ENCODE measurements at places on chromosomes 2 and 18.

DNA sequence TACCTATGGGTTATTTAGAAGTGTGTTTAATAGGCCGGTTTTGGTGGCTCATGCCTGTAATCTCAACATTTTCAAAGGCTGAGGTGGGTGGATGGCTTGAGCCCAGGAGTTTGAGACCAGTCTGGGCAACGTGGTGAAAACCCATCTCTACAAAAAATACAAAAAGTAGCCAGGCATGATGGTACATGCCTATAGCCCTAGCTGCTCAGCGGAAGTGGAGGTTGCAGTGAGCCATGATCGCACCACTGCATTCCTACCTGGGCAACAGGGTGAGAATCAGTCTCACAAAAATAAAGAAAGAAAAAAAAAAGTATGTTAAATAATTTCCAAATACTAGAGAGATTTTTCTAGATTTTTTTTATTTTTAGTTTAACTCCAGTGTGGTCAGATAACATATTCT is 316.0 kb downstream of the KIAA1328 start:
- no peak for DNase-seq

DNA sequence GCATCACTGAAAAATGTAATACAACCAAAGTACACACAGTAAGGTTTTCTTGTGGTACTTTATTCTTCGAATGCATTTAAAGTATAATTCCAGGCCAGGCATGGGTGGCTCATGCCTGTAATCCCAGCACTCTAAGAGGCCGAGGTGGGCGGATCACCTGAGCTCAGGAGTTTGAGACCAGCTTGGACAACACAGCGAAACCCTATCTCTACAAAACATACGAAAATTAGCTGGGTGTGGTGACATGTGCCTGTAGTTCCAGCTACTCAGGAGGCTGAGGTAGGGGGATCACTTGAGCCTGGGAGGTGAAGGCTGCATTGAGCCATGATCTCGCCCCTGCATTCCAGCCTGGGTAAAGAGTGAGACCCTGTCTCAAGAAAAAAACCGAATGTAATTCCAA is 3.9 kb upstream of the TTC39C start:
- no peak for DNase-seq

GRCh38 chr2:107469437-107469995 is 357.2 kb upstream of the RGPD4 start:
- DNase-seq, result no peak

DNA sequence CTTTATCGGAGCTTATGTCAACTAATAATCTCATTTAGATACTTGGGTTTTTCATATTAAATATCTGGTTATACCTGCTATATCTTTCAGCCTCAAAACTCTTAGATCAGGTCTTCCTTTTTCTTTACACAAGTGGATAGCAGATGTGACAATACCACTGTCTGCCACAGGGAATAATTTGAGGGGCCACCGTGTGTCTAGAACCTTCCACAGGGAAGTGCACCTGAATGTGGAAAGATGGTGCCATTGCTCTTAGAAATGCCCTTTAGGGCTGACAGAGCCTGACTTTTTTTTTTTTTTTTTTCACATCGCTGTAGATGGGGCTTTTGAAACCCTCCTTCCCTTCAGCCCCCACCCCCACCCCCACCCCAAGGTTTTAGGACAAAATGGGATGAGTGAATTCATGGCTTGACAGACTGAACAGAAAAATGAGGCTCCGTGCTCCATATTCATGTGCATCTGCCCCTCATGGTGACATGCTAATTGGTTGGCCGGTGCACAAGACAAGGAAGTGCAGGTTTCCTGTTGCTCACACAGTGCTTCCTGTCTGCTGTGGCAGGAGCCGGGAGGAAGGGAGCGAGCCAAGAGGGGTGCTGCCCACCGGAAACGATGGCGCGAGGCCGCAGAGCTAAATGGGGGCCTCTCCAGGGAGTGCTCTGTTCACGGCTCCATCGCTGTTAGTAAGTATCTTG is 246.0 kb downstream of the LDLRAD4 start:
- no peak for DNase-seq

DNA sequence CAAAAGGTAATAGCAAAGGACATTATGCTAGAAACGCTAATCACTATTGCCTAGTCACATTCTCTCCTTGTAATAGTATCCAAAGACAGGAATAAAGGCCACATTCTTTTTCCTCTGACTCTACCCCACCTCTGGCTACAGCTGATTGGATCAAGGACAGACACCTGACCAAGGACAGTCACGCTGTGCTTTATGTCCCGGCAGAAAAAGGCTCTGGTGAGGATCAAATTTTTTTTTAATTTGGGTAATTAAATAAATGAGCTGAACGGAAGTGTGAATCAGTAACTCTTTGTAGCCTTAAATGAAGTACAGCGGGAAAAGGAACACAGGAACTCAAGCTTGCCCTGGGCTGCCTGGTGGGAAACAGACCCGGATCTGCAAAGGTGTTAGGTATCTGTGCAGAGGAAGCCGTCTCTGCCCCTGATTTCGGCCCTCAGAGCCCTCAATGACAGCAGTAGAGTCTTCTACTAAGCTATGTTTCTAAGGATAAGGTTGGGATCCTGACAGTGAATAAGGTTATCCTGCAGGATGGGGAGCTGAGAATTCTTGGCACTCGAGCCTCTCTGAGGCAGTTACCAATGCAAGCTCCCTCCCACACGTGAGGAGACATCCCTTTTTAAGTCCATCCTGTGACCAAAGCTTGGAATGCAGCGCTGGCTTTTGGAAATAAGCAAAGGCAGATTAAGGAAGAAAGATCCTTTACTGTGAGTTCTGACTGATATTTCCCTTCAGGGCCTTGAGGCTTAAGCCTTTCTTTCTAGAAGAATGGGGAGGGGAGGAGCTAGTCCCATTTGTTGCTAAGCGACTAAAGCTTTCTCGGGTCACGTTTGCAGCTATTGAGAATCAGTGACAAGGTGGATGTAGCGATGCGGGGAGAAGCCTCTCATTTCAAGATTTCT is 37.8 kb upstream of the IKZF2 start:
- peak; percentile 4 for DNase-seq

GRCh38 chr2:74439803-74440377 is 1.8 kb downstream of the RTKN start:
- no peak for DNase-seq

GRCh38 chr2:145841973-145842372 is 1322.1 kb upstream of the ZEB2 start:
- DNase-seq, result no peak

- DNase-seq, result no peak
These were observed 177.1 kb downstream of the RNF144A start for GRCh38 chr2:7094231-7094741.

DNA sequence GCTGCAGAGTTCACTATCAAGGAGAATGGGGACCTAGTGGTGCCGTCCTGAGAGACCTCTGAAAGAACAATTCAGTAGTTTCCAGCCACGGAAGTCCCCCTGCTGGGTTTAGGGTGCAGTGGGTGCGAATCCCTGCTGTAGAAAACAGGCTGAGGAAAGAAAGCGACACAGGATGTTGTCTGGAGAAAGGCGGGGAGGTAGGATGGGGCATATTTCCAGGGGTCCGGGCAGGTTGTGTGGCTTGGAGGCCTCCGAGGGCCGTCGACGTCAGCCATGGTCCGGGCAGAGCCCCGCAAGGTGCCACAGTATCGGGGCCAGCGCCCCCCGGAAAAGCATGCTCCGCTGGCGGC is 807 bp upstream of the CREB1 start:
- no peak for DNase-seq

DNA sequence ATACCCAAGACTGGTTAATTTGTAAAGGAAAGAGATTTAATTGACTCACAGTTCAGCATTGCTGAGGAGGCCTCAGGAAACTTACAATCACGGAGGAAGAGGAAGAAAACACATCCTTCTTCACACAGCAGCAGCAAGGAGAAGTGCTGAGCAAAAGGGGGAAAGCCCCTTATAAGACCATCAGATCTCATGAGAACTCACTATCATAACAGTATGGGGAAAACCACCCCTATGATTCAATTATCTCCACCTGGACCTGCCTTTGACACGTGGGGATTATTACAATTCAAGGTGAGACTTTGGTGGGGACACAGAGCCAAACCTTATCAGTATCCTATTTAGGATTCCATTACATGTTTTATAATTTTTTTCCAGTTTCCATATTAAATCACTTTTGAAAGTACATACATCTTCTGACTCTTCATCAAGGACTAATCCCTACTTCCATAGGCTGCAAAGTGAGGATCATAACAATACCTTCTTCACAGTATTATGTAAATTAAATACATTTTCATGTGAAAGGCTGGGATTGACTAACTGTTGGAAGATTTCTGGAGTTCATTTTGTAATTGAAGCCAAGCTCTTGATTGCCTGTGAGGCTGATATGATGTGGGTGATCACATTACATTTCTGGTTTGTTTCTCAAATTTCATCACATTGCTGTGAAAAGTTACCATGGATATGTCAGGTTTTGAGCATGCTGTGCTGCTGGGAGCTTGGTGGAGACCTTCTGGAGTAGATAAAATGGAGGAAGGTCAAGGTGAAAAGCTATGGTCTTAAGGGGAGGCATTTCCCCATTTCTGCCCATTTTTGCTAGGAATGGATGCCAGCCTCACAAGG is 31.7 kb upstream of the CERS6 start:
- peak; percentile 36 for DNase-seq

DNA sequence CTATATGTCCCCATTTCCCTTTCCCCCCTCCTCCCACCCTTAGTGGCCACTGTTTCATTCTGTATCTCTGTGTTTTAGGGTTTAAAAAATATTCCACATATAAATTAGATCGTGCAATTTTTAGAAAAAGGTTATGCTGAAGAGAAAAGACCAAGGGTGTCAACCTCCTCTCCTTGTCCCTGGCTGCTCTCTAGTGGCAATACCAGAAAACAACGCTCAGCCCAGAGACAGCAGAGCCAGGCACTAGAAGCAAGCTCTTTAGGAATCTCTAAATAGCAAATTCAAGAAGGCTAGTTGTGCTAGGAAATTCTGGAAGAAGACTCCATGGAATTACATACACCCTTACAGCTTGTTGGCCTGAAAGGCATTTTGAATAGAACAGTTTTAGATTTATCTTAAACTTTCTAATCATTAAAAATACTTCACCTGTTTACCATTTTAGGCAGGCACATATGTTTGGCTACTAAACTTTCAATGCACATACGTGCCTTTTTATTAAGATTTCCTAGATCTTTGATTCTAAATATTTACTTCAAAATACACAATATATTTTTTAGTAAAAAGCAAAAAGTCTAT is 35.1 kb upstream of the RASGRP3 start:
- peak; percentile 52 for DNase-seq

DNA sequence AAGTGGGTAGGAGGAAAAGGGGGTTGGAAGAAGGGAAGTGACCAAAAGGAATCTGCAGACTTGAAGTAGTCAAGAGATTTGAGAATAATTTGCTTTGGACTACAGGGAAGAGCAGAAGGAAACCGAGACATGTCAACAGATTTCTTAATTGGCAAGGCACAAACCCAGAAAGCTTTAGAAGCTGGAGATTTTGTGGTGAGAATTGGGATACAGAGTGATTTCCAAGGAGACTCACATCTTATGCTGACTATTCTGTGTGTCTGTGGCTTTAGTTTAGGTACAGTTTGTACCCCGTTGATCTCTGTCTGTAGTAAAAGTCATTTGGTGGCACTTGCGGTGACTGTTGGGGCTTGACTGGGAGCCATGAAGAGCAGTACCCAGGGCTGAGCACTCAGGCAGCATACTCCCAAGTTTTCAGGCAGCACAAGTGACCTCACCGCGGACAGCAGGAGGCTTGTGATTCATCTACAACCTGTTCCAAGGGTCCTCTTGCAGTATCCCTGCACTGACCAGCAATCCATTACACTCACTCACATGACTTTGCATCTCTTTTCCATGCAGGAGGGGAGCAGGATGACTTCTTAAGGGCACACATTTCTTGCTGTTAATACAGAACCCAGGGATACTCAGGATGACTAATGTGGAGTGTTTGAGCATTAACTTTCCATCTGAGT is 97.1 kb upstream of the TNP1 start:
- no peak for DNase-seq

GRCh38 chr2:160494201-160494644 is 616 bp upstream of the RBMS1 start:
- no peak for DNase-seq

- DNase-seq, result no peak
These were observed 44.3 kb upstream of the CABYR start for GRCh38 chr18:24094561-24094960.

DNA sequence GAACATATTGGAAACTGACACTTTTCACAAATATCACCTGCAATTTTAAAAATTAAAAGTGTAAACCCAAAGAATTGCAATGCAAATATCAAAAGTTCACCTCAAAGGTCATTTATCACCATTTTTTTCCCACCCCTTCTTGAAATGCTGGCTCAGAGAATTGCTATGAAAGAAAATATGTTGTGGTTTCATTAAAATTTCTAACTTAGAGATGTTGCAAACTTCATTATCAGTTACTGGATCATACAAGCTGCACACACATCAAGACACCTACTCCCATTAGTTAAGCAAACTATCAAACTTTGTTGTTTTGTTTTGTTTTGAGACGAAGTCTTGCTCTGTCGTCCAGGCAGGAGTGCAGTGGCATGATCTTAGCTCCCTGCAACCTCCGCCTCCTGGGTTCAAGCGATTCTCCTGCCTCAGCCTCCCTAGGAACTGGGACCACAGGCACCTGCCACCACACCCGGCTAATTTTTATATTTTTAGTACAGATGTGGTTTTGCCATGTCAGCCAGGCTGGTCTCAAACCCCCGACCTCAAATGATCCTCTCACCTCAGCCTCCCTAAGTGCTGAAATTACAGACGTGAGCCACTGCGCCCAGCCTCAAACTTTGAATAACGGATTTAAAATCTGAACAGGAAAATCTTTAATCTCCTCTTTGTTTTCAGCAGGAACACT is 37.0 kb downstream of the STK39 start:
- no peak for DNase-seq

- DNase-seq, result peak; percentile 36
These were observed 162.9 kb upstream of the APCDD1 start for GRCh38 chr18:10291568-10291981.

- no peak for DNase-seq
These were observed 2.5 kb downstream of the ITGB6 start for GRCh38 chr2:160197587-160197986.

DNA sequence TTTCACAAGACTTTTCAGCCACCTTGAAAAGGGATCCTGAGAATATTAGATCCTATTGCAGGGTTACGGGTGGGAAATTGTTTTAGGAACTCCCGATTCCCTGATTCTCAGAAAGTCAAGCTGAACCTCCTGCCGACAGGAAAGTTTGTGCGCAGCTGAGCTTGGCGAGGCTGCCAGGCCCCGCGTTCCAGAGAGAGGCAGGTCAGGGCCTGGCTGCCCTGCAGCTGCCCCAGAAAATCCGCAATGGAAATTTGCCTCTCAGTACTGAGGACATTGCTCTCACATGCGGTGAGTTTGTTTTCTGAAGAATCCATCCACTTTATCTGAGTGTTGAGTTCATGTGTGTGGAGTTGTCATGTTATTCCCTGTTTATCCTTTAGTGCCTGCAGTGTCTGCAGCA is 144.2 kb downstream of the RTP5 start:
- no peak for DNase-seq
